ENCODE measurements at places on chromosomes 7 and 10.

- DNase-seq = no peak
These were observed 561.1 kb upstream of the STEAP1 start for GRCh38 chr7:89593125-89593524.

GRCh38 chr7:77439572-77439971, 23.4 kb upstream of the GSAP start:
- no peak for DNase-seq

- no peak for DNase-seq
These were observed 201.4 kb downstream of the INHBA start for GRCh38 chr7:41501466-41501865.

- no peak for DNase-seq
These were observed 22.5 kb upstream of the TNRC18 start for GRCh38 chr7:5445981-5446594.

GRCh38 chr10:111852801-111853200, 330.8 kb downstream of the GPAM start:
- no peak for DNase-seq
